ENCODE measurements at places on chromosomes 5 and 9. TPM values are rescaled to one million over a fixed set of nuclear protein-coding genes. Genes with fewer than 3 reads are reported as not detected.

DNA sequence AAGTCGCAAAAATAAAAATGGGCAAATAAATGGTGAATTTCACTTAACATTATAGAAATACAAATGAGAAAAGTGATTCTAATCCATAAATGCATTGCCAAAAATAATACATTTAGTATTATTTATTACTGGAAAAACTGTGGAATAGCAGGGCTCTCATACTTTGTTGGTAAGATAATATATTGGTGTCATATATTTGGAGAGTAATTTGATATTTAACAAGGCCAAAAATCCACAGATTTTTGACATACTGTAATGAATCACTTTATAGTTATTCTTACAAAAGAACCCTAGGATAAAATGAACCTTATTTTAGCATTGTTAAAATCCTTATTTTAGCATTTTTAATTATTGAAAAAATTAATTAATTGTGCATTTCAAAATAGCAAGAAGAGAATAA, 397.2 kb upstream of the DAB2 start:
- no peak for DNase-seq
- no peak overlapping the region for H3K27ac ChIP-seq
- H3K4me1 ChIP-seq, result no peaks in the 10 kb centered on the region
- no peaks in the 10 kb centered on the region for H3K36me3 ChIP-seq
- H3K27me3 ChIP-seq, result peaks cover 2% of the 10 kb centered on the region
- no peak overlapping the region for H3K4me3 ChIP-seq

- H3K4me1 ChIP-seq, result no peaks in the 10 kb centered on the region
- no peaks in the 10 kb centered on the region for H3K36me3 ChIP-seq
- H3K4me3 ChIP-seq, result no peak overlapping the region
- DNase-seq, result no peak
- no peak overlapping the region for H3K27ac ChIP-seq
These were observed 122.0 kb downstream of the BOD1 start for GRCh38 chr5:173494446-173494845.

Gene LRRC70
- total RNA-seq, result 0.34 TPM

DNA sequence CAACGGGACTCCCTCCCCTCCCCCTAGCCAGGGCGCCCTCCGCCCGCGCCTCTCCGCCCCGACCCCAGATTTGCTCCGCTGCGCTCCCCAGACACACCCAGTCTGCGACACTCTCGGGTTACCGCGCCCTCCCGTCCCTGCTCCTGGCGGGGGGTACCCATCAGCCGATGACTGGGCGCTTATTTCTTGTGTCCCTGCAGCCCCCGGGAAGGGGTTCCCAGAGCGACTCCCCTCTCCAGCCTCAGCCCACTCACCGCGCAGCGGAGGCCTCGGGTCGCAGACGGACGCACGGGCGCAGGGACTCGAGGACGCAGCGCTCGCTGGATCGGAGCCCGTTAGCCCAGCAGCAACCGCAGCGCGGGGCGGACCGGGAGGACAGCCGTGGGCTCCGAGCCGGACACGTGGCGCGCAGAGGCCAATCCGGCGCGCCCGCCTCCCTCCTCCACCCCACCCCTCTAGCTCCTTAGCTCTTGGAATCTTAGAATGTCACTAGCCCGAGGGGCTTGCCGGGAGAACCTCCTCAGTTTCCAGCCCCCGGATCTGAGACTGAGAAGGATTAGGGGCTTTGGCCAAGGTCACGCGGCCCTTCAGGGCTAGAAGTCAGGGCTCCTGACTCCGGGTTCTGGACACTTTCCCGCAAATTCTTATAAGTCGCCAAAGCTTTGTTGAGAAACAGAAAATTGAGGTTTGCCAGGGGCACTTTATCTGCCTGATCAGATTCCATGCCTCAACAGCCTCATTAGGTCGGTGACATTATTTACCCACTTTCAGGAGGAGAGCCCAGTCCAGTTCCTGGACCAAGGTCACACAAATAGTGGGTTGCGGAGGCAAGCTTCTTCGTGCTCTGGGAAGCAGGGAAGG, at the start of gene ANXA6:
ANXA6 (minus strand) TSS at position 354 of the 861 bp plus-strand sequence. CDS start 9,878 bp downstream, outside the sequence.
- no peaks in the 10 kb centered on the region for H3K27me3 ChIP-seq
- peak within 1 kb of the TSS; percentile 95 for H3K4me3 ChIP-seq
- peak within 1 kb of the TSS; percentile 89 for H3K27ac ChIP-seq
- DNase-seq, result peak; percentile 76
- peaks cover 40% of the 10 kb centered on the region for H3K4me1 ChIP-seq

- H3K27me3 ChIP-seq, result no peaks in the 10 kb centered on the region
- no peak for DNase-seq
- H3K4me3 ChIP-seq, result no peak overlapping the region
- no peak overlapping the region for H3K27ac ChIP-seq
These were observed 428.2 kb downstream of the CDK5RAP2 start for GRCh38 chr9:120151806-120152205.

DNA sequence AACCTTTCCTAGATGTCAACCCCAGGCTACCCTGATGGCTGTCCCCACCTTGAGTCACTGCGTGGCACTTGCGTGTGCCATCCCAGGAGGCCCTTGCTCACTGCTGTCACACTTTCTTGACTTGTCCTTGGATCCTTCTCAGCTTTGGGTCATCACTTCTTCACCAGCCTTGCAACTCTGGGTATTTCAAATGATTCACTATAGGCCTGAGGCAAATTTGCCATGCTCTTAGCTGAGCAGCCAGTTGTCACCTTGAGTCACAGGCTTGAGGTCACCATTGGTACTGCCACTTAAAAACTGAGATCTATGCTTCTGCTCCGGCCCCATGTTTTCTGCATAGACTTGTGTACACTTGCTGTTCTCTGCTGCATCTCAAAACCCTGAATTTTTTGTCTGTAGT, 84.7 kb downstream of the BASP1 start:
- H3K27me3 ChIP-seq, result no peaks in the 10 kb centered on the region
- H3K4me1 ChIP-seq, result no peaks in the 10 kb centered on the region
- DNase-seq, result no peak
- no peak overlapping the region for H3K4me3 ChIP-seq

Gene GDF9
- 0.90 TPM for total RNA-seq

Gene TEK
- not detected for total RNA-seq

- H3K27me3 ChIP-seq, result no peaks in the 10 kb centered on the region
- H3K36me3 ChIP-seq, result peaks cover 28% of the 10 kb centered on the region
- H3K4me3 ChIP-seq, result no peak overlapping the region
- peak overlapping the region; percentile 69 for H3K27ac ChIP-seq
- peaks cover 43% of the 10 kb centered on the region for H3K4me1 ChIP-seq
These were observed 11.4 kb downstream of the YTHDC2 start for GRCh38 chr5:113524927-113525326.

Gene SPINK6
- total RNA-seq, result not detected

GRCh38 chr5:17925276-17925675, 291.0 kb downstream of the TAF11L14 start:
- H3K27me3 ChIP-seq, result no peaks in the 10 kb centered on the region
- no peak for DNase-seq
- H3K4me1 ChIP-seq, result no peaks in the 10 kb centered on the region
- no peak overlapping the region for H3K4me3 ChIP-seq

DNA sequence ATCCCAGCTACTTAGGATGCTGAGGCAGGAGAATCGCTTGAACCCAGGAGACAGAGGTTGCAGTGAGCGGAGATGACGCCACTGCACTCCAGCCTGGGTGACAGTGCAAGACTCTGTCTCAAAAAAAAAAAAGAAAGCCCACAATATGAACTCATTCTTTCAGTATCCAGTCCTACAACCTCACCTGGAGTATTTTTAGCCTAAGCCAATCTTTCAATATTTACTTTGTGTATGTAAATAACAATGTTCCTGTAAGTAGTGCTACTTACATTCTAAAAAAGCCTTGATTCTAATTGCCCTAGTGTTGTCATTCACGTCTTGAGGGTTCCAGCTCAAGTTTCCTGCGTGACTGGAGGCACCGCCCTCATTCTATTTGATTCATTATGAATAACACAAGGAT, 62.0 kb downstream of the BHMT start:
- H3K27ac ChIP-seq, result no peak overlapping the region
- no peaks in the 10 kb centered on the region for H3K36me3 ChIP-seq
- no peak for DNase-seq
- no peaks in the 10 kb centered on the region for H3K27me3 ChIP-seq
- H3K4me1 ChIP-seq, result no peaks in the 10 kb centered on the region

DNA sequence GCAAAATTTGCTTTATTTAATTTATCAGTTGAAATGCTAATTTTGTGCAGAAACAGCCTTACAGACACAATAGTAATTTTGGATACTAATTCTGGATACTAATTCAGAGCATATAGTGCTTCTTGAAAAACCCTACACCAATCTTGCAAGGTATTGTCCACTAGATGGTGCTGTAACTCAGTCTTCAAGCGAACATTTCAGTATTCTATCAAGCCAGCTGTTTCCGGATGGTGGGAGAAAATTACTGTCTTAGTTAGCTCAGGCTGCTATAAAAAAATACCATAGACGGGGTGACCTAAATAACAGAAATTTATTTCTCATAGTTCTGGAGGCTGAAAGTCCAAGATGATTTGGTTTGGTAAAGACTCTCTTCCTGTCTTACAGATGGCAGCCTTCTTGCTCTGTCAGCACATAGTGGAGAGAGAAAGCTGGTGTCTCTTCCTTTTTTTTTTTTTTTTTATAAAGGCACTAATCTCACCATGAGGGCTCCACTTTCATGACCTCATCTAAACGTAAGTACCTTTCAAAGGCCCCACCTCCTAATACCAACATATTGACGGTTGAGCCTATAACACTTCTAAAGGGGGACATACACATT, 1306.5 kb upstream of the CDH9 start:
- DNase-seq, result no peak
- no peaks in the 10 kb centered on the region for H3K36me3 ChIP-seq
- no peak overlapping the region for H3K4me3 ChIP-seq
- no peak overlapping the region for H3K27ac ChIP-seq

GRCh38 chr5:58255970-58256369, 203.9 kb downstream of the PLK2 start:
- DNase-seq, result no peak
- no peaks in the 10 kb centered on the region for H3K4me1 ChIP-seq
- no peak overlapping the region for H3K27ac ChIP-seq
- no peaks in the 10 kb centered on the region for H3K36me3 ChIP-seq
- no peak overlapping the region for H3K4me3 ChIP-seq

- peaks cover 25% of the 10 kb centered on the region for H3K36me3 ChIP-seq
- DNase-seq, result no peak
- H3K27ac ChIP-seq, result no peak overlapping the region
- no peak overlapping the region for H3K4me3 ChIP-seq
These were observed 79.4 kb downstream of the SPTLC1 start for GRCh38 chr9:92035687-92036410.

GRCh38 chr5:157352756-157353340, 86.9 kb downstream of the CYFIP2 start:
- H3K4me1 ChIP-seq, result peaks cover 48% of the 10 kb centered on the region
- H3K27ac ChIP-seq, result peak overlapping the region; percentile 85
- DNase-seq, result peak; percentile 65
- no peak overlapping the region for H3K4me3 ChIP-seq
- H3K36me3 ChIP-seq, result peaks cover 68% of the 10 kb centered on the region

Gene POLR3G
- 24.0 TPM for total RNA-seq

Gene FGF18
- not detected for total RNA-seq

Gene PCDHAC1
- not detected for total RNA-seq

- peaks cover 8% of the 10 kb centered on the region for H3K36me3 ChIP-seq
- H3K27ac ChIP-seq, result peak overlapping the region; percentile 99
- H3K4me1 ChIP-seq, result peaks cover 54% of the 10 kb centered on the region
These were observed 3.8 kb downstream of the SMARCA2 start for GRCh38 chr9:2018764-2019558.

DNA sequence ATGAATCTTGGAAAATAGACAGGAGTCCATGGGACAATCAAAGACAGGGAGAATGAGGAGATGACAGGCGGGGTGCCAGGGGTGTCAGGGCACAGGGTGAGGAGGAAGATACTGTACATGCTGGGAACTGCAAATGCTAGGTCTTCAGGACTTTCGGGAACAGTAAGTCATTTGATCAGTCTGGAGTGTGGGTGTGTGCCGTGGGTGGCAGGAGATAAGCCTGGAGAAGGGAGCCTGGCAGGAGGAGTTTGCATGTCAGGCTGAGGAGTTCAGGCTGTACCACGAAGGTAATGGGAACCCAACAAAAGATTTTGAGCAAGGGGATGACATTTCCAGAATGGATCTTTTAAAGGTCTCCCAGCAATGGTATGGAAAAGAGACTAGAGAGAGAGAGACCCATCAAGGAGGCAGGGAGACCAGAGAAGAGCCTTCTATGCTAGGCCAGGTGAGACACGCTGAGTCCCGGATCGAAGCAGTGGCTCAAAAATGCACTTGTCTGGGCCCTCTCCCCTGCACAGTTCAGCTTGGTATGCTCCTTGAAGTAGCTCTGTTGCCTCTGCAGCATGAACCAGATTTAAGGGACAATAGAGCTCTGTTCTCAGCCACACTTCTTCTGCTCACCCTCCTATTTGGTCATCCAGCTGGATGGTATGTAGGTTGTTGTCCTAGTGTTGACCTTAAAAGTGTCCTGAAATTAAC, 77.0 kb upstream of the FER start:
- H3K4me1 ChIP-seq, result no peaks in the 10 kb centered on the region
- DNase-seq, result no peak
- peaks cover 12% of the 10 kb centered on the region for H3K27me3 ChIP-seq
- no peak overlapping the region for H3K4me3 ChIP-seq
- H3K36me3 ChIP-seq, result no peaks in the 10 kb centered on the region

Gene CATSPER3
- total RNA-seq, result 0.32 TPM
